ENCODE measurements at places on chromosomes 13 and 19.

GRCh38 chr13:32310134-32310706 is 4.9 kb downstream of the ZAR1L start:
- DNase-seq, result peak; percentile 58

- no peak for DNase-seq
These were observed 1.4 kb downstream of the UBA2 start for GRCh38 chr19:34429553-34429952.

DNA sequence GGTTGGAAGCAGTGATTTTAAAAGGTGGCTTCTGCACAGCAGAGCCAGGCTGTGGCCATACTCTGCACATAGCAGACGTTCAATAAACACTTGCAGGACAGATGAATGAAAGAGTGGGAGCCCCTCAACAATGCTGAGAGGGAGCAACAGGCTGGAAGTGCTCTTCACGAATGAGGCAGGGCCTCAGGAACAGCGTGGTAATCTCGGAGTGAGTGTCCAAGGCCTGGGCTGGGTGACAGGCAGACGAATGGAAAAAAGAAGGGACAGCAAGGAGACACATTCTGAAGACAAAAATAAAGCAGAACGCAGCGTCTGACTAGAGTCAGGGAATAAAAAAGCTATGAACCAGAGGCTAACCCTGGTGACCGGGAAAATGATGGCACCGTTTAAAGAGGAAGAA is 11.1 kb downstream of the GJA3 start:
- no peak for DNase-seq

GRCh38 chr19:6414793-6415590 is 9.6 kb downstream of the KHSRP start:
- no peak for DNase-seq

DNA sequence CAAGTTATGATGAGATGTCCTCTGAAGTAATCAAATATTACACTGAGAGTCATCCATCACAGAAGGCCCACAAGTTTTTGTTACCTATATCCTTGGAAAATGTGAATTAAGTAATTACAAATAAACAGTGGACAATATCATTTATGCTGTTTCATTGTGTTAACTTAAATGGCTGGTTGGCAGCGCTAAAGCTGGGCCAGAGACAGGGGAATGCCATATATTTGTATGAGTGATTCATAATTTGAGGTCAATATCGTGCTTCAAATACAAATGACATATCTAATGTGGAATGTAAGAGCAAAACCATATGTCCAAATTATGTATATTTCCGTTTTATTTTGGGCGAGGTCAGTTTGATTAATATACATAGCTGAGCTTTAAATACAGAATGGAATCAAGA is 1556.2 kb downstream of the SLITRK5 start:
- no peak for DNase-seq

- no peak for DNase-seq
These were observed 18.4 kb downstream of the PLIN4 start for GRCh38 chr19:4499855-4500254.

- DNase-seq, result no peak
These were observed 65.4 kb downstream of the KCTD12 start for GRCh38 chr13:76820759-76821158.

DNA sequence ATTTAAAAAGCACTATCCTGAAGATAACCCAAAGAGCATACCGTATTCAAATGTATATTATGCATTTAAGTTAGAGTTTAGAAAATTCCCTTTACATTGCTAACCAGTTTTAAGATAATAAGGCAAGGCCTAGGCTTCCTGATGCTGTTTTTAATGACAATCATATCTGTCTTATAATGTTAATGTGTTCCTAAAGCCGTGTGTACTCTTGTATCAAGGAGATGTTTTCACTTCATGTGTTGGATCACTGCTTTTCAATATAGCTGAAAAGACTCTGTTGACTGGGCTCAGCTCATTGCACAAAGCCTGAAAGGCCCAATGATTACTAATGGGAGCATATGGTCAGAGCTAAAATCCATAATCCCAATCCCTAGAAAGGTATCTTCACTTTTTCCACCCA is 81.6 kb downstream of the DACH1 start:
- DNase-seq, result no peak

GRCh38 chr19:47274891-47275761 is 441 bp downstream of the INAFM1 start:
- DNase-seq, result no peak

Data from AML-193 (cell line).